Aorta (tissue), 5 donors: ENCODE measurements at places on chromosomes 7 and 10. TPM values are rescaled to one million over a fixed set of nuclear protein-coding genes. Genes with fewer than 3 reads are reported as not detected.

GRCh38 chr7:35714862-35715261 is 19.9 kb upstream of the HERPUD2 start:
- DNase-seq, result no peak
- no peak overlapping the region for H3K27ac ChIP-seq
- H3K27me3 ChIP-seq, result no peaks in the 10 kb centered on the region

DNA sequence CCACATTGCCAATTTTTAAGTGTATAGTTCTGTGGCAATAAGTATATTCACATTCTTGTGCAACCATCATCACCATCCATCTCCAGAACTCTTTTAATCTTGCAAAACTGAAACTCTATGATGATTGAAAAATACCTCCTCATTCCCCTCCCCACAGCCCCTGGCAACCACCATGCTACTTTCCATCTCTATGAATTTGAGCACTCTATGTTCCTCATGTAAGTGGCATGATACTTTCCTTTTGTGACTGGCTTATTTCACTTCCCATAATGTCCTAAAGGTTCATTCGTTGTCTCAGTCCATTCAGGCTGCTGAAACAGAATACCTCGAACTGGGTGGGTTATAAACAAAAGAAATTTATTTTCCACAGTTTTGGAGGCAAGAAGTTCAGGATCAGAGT is 23.4 kb upstream of the EGR2 start:
- no peak overlapping the region for H3K4me3 ChIP-seq
- no peaks in the 10 kb centered on the region for H3K4me1 ChIP-seq

DNA sequence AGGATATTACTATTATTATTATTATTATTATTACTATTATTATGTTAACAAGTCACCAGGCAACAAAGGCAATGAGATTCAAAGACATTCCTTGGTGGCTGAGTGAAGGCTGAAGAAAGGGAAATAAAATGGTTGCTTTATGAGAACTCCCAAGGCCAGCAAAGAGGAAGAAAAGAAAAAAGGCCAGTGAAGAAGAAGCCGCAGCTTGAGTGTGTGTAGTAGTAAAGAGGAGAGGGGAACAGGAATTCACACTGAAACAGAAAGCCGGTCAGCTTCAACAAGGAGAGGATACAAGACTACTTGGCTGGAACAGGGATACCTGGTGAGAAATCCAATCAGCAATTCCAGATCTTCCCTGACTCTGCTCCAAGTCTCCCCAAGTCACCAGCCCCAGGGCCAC is 42.4 kb downstream of the PLXNA4 start:
- no peaks in the 10 kb centered on the region for H3K4me1 ChIP-seq
- H3K4me3 ChIP-seq, result no peak overlapping the region
- peaks cover 3% of the 10 kb centered on the region for H3K36me3 ChIP-seq

GRCh38 chr10:3464760-3465405 is 292.3 kb upstream of the PITRM1 start:
- H3K27ac ChIP-seq, result no peak overlapping the region
- no peak for DNase-seq
- H3K27me3 ChIP-seq, result no peaks in the 10 kb centered on the region
- H3K4me3 ChIP-seq, result no peak overlapping the region

DNA sequence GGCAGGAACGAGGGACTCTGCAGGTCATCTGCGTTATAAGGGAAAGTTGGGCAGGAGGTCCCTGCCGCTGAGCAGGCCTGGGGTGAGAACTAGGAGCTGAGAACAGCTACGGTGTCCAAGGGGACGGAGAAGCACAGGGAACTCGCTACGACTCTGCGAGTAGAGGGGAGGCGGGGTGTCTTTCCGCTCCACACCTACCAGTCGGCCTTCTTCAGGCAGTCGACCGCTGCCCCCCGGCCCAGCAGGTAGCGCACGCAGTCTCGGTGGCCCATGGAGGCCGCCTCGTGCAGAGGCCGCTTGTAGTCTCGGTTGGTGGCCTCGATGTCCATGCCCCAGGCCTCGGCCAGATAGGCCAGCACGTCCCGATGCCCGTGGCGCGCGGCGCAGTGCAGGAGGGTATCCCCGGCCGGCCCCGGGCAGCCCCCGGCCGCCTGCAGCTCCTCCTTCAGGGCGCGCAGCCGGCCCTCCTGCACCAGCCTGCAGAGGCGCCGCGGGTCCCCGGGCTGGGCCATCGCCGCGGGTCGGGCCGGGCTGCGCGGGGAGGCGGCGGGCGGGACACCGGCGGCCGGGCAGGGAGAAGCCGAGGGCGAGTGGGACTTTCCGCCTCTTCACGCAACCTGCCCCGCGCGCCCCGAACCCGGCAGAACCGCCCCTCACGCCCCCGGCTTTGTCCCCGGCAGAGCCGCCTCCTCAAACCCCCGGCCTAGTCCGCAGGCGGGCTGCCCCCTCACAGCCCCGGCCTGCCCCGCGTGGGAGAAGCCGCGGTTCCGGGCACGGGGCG is 660 bp downstream of the ANKRD16 start:
- peaks cover 3% of the 10 kb centered on the region for H3K4me1 ChIP-seq
- H3K27ac ChIP-seq, result no peak overlapping the region
- peaks cover 1% of the 10 kb centered on the region for H3K36me3 ChIP-seq
- H3K4me3 ChIP-seq, result peak overlapping the region; percentile 62

DNA sequence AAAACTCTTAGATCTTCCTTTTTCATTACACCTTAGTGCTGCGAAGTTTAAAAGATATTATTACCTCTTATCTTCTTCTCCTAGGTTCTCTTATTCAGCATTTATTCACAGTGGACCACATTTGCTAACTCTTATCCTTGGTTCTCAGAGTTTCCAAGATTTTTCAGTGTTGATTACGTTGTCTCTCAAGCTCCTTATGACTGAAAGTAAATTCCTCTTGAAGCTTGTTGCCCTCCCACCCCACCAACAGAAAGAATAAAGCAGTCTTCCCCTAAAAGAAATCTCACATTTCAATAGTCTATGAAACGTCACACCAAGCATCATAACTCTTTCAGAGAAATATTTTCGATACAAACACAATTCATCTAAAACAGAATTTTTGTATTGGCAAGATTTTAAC is 362.5 kb downstream of the MAGI2 start:
- no peak overlapping the region for H3K4me3 ChIP-seq
- no peaks in the 10 kb centered on the region for H3K36me3 ChIP-seq
- no peak for DNase-seq
- no peaks in the 10 kb centered on the region for H3K27me3 ChIP-seq

GRCh38 chr10:63618552-63618951 is 97.4 kb downstream of the REEP3 start:
- peaks cover 2% of the 10 kb centered on the region for H3K4me1 ChIP-seq
- peaks cover 3% of the 10 kb centered on the region for H3K36me3 ChIP-seq
- H3K4me3 ChIP-seq, result no peak overlapping the region
- H3K27ac ChIP-seq, result no peak overlapping the region
- no peak for DNase-seq

- no peaks in the 10 kb centered on the region for H3K36me3 ChIP-seq
- peaks cover 11% of the 10 kb centered on the region for H3K4me1 ChIP-seq
- no peak overlapping the region for H3K4me3 ChIP-seq
- DNase-seq, result no peak
Observed at GRCh38 chr10:103838862-103839518, 16.4 kb downstream of the SH3PXD2A start.

DNA sequence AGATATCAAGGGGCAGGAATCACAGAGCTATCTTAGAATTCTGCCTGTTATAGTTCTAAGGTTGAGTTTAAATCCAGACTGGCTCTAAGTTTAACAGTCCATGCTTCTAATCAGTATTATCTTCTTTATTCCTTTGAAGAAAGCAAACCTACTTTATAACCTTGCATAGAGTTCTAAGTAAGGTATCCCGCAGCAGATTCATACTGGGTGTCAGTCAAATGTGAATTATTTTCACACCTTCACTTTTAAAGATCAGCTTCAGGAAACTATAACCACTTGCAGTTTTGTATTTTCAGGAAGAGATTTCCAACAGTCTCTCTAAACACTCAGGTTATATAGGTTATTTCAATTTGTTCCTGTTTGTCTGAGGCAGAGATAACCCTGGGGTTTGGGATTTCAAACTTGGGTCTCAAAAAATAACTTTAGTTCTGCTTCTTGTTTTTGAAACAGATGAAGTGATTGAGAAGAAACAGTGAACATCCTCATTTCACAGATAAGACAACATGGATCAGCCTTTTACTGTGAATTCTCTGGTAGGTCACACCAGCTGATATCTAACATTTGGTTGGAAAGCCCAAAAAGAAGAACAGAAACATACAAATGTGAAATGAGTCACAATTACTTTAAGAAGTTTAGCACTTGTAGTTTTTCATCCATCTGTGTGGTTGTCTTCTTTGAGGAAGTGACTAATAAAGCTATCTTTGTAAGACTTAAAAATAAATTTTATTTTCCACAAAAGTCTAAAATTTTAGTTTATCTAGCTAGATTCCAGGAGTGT is 21.4 kb downstream of the STAMBPL1 start:
- no peak overlapping the region for H3K27ac ChIP-seq
- H3K36me3 ChIP-seq, result no peaks in the 10 kb centered on the region

DNA sequence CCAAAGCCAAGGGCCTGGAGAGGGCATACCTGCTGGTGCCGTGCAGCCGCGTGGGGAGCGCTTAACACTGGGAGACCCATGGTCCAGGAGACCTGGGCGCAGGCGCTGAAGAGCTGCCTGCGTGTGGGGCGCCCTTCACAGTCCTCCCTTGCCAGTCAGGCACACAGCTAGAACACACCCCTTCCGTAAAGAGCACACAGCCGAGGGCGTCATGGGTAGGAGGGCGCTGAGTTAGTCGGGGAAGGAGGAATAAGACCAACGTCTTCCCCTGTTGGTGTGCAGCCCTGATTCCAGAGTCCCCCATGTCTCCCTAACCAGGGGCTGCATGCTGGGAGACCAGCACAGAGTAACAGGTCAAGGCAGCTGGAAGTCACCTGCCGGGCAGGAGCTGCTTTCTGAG is 273.9 kb downstream of the USP6NL start:
- no peaks in the 10 kb centered on the region for H3K27me3 ChIP-seq
- no peaks in the 10 kb centered on the region for H3K36me3 ChIP-seq
- no peak overlapping the region for H3K27ac ChIP-seq
- H3K4me1 ChIP-seq, result no peaks in the 10 kb centered on the region

DNA sequence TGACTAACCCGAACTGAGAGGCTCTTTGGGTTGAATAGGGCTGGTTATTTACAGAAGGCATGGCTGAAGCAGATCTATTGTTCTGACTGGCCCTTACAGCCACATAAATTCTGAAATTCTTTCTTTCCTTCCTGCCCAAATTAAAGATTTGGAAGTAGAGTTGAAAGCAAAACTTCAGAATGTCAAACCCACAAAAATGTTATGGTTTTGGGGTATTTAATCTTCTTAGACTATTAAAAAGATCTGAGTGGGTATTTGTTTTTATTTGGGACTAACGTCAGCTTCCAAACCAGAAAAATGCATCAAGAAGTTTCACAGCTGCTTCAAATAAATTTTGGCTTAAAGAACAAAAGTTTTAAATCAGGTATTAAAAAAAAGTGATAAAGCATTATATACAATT is 124.5 kb downstream of the AHR start:
- no peak for DNase-seq
- H3K36me3 ChIP-seq, result no peaks in the 10 kb centered on the region
- no peaks in the 10 kb centered on the region for H3K27me3 ChIP-seq

- no peak overlapping the region for H3K27ac ChIP-seq
- H3K36me3 ChIP-seq, result no peaks in the 10 kb centered on the region
- H3K4me3 ChIP-seq, result no peak overlapping the region
- H3K4me1 ChIP-seq, result no peaks in the 10 kb centered on the region
- H3K27me3 ChIP-seq, result no peaks in the 10 kb centered on the region
- DNase-seq, result peak; percentile 86
Observed at GRCh38 chr10:127012769-127013152, 107.5 kb downstream of the DOCK1 start.

- H3K36me3 ChIP-seq, result peaks cover 3% of the 10 kb centered on the region
- DNase-seq, result no peak
- no peaks in the 10 kb centered on the region for H3K4me1 ChIP-seq
- H3K27me3 ChIP-seq, result no peaks in the 10 kb centered on the region
- no peak overlapping the region for H3K4me3 ChIP-seq
Observed at GRCh38 chr10:73534857-73535256, 39.0 kb upstream of the PPP3CB start.

- H3K36me3 ChIP-seq, result no peaks in the 10 kb centered on the region
- DNase-seq, result no peak
- no peak overlapping the region for H3K27ac ChIP-seq
- no peak overlapping the region for H3K4me3 ChIP-seq
Observed at GRCh38 chr10:97764519-97764931, 7.3 kb downstream of the SFRP5 start.

- no peaks in the 10 kb centered on the region for H3K27me3 ChIP-seq
- H3K4me3 ChIP-seq, result no peak overlapping the region
- no peak overlapping the region for H3K27ac ChIP-seq
Observed at GRCh38 chr10:58992830-58993460, 183.5 kb upstream of the PHYHIPL start.

GRCh38 chr10:111344804-111345203 is 268.0 kb downstream of the ADRA2A start:
- no peak overlapping the region for H3K27ac ChIP-seq
- no peaks in the 10 kb centered on the region for H3K4me1 ChIP-seq
- H3K27me3 ChIP-seq, result no peaks in the 10 kb centered on the region
- H3K4me3 ChIP-seq, result no peak overlapping the region

GRCh38 chr10:71493741-71494140 is 97.0 kb downstream of the CDH23 start:
- no peaks in the 10 kb centered on the region for H3K27me3 ChIP-seq
- no peak for DNase-seq
- H3K4me1 ChIP-seq, result no peaks in the 10 kb centered on the region
- no peaks in the 10 kb centered on the region for H3K36me3 ChIP-seq
- H3K4me3 ChIP-seq, result no peak overlapping the region

- H3K4me1 ChIP-seq, result no peaks in the 10 kb centered on the region
- no peak overlapping the region for H3K27ac ChIP-seq
- DNase-seq, result no peak
- no peaks in the 10 kb centered on the region for H3K27me3 ChIP-seq
Observed at GRCh38 chr10:30431435-30431911, 2.5 kb upstream of the MAP3K8 start.

DNA sequence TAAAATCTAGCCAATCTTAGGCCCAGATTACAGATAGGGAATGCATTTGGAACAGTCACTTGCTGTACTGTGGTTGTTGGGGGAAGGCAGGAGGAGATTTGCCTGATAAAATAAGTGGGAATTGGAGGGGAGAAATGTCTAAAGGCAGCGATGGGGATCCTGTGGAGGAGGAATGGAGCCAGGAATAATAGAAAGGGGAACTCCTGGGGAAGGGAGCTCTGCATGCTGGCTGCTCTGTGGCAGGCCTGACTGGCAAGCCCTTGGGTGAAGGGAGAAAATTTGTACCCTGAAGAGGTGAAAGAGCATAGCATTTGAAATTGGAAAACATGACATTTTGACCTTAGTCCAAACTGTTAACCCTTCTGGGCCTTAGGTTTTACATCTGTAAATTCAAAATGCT is 13.7 kb downstream of the MMP21 start:
- no peak for DNase-seq
- H3K27ac ChIP-seq, result no peak overlapping the region
- H3K27me3 ChIP-seq, result no peaks in the 10 kb centered on the region
- H3K36me3 ChIP-seq, result peaks cover 10% of the 10 kb centered on the region

GOLGA7B gene
- total RNA-seq, result 0.36 TPM

PTN gene
- total RNA-seq, result 6.4 TPM

PTPRN2 gene
- total RNA-seq, result 3.3 TPM

NME8 gene
- 1.2 TPM for total RNA-seq

IFIT3 gene
- 14.2 TPM for total RNA-seq

FKBP9 gene
- total RNA-seq, result 193 TPM

NRG3 gene
- 0.81 TPM for total RNA-seq

OSBPL3 gene
- 8.3 TPM for total RNA-seq

SEMA3A gene
- total RNA-seq, result 11.0 TPM

SRGN gene
- 168 TPM for total RNA-seq
